OCI-LY7 (cell line): ENCODE measurements at places on chromosomes 13 and 19.
A peak's percentile ranks its signal among the peaks of the same experiment; 100 is the strongest.

DNA sequence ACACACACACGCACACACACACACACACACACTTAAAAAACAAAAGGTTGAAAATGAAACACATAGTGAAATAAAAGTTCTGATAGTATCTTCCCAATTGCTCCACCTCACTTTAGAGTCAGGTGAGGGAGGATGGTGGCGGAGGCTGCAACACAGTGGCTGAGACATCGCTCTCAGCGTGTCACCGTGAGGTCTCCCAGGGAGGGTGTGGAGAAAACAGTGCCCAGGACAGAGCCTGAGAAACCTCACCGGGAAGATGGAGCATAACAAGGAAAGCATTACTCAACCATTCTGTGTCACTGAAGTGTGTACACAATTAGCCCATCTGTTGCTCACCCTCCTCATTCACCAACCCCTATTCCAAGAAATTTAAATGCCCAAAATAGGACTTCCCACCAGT, 111.4 kb upstream of the USP29 start:
- no peak for DNase-seq

DNA sequence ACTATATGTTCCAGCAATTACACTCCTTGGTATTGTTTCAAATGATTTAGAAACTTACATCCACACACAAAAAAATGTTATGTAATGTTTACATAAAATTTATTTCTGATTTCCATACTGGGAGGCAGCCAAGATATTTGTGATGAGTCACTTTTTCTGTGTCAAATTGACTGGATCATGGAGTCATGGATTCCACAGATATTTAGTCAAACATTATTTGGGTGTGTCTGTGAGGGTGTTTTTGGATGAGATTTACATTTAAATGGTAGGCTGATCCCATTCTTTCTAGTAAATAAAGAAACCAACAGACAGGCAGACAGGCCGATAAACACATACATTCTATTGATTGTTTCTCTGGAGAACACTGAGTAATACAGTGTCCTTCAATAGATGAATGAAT, 562.8 kb downstream of the SLITRK6 start:
- DNase-seq, result no peak

GRCh38 chr13:56317841-56318240, 822.9 kb upstream of the PRR20A start:
- DNase-seq, result no peak

DNA sequence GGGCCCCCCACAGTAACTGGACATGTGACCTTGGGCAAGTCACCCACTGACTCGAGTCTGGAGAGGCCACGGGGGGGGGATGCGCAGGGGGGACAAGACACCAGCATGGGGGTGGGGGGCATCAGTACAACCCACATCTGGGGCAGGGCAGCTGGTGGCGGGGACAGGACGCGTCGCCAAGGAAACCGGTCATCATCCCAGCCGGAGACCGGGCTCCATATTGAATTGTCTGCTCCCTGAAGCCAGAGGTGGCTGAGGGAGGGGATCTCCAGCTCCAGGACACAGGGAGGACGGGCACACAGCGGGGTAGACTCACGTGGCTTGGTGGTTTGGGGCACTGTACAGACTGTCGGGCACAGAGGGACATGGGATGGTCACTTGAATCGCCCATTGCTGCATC, 11.4 kb downstream of the ONECUT3 start:
- no peak for DNase-seq

DNA sequence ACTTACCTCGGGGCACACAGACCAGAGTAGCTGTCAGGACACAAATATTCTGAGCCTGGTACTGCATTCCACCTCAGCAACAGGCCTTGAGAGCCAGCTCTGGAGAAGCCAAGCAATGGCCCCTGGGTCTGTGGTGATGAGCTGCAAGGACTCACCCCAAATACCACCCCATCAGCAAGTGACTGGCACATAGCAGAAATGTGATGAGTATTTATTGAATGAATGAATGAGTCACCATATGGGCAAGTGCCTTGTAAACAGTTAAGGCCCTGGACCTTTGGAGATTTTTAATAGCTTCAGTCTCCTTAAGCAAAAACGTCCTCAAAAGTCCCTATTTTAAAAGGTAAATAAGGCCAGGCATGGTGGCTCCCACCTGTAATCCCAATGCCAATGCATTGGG, 18.2 kb downstream of the GSX1 start:
- DNase-seq, result no peak

- DNase-seq, result no peak
Observed at GRCh38 chr13:23856008-23856750, 33.0 kb downstream of the MIPEP start.

GRCh38 chr13:26629260-26629825, 71.9 kb downstream of the WASF3 start:
- DNase-seq, result peak; percentile 1

- DNase-seq, result no peak
Observed at GRCh38 chr13:40648040-40648439, 18.4 kb downstream of the FOXO1 start.

DNA sequence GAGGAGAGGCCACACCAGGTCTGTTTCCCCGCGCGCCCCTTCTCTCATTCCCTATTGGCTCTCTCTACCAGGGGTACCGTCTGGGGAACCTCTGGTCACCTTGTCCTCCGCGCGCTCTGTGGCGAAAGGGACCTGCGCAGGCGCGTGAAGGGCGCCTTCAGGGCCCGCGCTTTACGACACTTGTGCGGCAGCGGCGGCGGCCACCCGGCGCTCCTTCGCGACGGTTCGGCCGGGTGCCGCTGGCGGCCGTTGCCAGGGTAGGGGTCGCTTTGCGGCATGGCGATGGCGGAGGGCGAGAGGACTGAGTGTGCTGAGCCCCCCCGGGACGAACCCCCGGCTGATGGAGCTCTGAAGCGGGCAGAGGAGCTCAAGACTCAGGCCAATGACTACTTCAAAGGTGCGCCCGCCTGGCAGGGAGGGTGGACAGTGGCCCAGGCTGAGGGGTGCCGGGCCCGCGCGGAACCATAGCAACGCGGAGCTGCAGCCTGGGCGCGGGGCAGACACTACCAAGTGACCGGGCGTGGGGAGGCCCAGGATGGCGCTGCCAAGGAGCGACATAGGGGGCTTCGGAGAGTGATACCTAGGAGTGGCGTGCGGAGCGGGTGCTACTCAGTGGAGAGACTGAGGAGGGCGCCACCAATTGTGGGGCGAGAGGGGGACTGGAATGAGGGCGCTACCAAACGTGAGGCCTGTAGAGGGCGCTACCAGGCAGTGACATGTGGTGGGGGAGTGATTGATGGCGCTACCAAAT, at the start of gene PPP5C:
PPP5C (plus strand) TSS at position 267 of the 751 bp plus-strand sequence; CDS start at position 277, 10 bp downstream.
- DNase-seq, result peak; percentile 96

- DNase-seq, result peak; percentile 60
Observed at GRCh38 chr13:41649659-41650058, 192.3 kb downstream of the RGCC start.

DNA sequence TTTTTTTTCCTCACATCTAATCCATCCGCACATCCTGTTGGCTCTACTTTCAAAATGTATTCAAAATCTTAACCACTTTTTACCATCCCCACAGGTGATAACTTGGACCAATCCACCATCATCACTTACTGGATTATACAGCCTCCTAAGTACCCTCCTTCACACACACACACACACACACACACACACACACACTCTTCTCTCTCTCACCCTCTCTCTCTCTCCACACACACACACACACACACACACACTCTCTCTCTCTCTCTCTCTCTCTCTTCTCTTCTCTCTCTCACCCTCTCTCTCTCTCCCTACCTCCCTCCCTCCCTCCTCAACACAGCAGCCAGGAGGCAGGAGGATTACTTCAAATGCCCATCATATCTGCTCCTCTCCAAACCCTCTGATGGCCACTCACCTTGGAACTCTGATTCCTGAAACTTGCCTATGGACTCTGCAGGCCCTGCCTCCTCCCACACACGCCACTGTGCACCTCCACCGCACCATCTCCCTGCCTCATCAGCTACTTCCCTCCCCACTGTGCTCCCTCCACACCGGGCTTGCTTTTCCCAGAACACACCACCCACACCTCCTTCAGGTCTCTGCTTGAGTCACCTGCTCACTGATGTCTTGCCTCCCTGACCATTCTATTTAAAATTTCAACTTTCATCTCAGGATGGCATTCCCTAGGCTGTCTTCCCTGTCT, 39.7 kb downstream of the RCBTB2 start:
- peak; percentile 35 for DNase-seq

DNA sequence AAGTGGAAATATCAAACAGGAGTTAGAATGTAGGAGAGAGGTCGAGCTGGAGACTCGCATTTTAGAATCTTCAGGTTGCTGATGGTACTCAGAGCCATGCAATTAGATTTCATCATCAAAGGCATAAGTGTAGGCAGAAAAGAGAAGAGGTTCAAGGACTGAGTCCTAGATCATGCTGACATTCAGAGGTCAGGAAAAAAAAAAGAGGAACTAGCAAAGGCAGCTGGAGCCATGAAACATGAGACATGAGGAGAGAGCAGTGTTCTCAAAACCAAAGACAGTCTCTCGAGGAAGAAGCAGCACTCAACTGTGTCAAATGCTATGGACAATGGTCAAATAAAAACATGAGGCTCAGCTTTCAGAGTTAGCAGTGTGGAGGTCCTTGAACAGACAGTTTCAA, 12.4 kb upstream of the TPP2 start:
- peak; percentile 28 for DNase-seq

GRCh38 chr19:15562861-15563260, 52.2 kb upstream of the CYP4F8 start:
- no peak for DNase-seq

DNA sequence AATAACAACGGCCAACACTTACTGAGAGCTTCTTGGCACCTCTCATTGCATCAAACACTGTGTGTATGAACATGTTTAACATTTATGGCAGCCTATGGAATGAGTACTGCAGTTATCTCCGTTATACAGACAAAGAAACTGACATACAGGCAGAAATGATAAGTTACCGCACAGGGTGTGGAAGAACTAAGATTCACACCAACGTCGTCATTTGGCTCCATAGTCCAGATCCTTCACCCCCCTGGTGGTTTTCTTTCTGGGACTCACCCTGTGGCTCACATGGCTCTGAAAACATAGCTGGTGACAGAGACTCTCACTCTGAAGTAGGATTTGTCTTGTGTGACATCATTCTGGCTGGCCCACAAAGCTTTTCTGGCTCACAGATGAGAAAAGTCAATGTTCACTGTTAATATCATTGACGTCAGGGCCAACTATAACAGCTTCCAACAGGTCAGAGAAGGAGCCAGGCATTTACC, 230.1 kb downstream of the DLEU7 start:
- DNase-seq, result no peak
